ENCODE measurements at places on chromosomes 4 and X.

GRCh38 chr4:535181-535923 is 36.3 kb downstream of the PIGG start:
- no peak for DNase-seq

DNA sequence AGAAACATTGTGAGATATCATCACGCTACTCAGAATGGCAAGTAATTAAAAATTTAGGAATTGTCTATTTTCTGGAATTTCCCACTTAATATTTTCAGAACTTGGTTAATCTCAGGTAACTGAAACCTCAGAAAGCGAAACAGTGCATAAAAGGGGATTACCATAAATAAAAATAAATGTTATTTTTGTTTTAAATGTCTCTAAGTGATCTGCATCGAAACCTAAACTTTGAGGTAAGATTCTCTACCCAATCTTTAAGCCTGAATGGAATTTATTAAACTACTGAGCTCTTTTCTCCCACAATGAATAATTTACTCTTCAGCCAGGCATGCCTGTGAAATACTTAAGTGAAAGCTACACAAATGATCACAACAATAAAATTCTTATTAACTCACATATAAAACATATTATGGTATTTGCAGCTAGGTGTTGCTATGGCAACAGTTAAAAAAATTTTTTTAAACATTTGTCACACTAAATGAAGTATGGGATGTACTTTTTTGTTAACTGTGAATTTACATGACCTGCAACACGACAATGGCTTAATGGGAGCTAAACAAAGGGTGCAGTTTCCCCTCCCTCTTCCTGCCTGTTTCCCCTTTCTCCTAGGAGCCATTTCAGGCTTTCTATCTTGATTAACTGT is 220.2 kb upstream of the PRPS2 start:
- no peak for DNase-seq

DNA sequence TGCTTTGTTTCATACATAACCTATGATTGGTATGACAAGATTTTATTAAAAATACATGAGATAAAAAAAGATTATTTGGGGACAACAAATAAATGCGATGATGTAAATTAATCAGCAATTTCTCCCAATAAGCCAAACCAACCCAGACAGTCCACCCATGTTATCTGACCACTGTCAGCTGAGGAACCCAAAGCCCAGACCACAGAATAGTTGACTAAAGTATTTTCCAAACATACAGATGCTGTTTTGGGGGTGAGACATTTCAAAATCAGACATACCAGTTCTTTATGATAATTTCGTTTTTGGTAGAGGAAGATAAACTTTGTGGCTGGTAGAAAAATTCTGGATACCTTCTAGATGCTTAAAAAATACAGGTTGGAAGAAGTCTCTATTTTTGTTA is 650.8 kb upstream of the FAM241A start:
- DNase-seq = no peak

- no peak for DNase-seq
Measured at GRCh38 chrX:103831803-103832544, at the start of gene RAB9B. Gene RAB9B, minus strand, starts transcription at chrX:103832257. Its CDS starts 6,473 bp downstream, at chrX:103825784.

- DNase-seq = no peak
Measured at GRCh38 chrX:7261672-7262332, 113.8 kb upstream of the PUDP start.

GRCh38 chrX:113800955-113801354 is 782.9 kb upstream of the HTR2C start:
- DNase-seq = no peak

GRCh38 chrX:109974906-109975655 is 27.8 kb upstream of the TMEM164 start:
- no peak for DNase-seq

DNA sequence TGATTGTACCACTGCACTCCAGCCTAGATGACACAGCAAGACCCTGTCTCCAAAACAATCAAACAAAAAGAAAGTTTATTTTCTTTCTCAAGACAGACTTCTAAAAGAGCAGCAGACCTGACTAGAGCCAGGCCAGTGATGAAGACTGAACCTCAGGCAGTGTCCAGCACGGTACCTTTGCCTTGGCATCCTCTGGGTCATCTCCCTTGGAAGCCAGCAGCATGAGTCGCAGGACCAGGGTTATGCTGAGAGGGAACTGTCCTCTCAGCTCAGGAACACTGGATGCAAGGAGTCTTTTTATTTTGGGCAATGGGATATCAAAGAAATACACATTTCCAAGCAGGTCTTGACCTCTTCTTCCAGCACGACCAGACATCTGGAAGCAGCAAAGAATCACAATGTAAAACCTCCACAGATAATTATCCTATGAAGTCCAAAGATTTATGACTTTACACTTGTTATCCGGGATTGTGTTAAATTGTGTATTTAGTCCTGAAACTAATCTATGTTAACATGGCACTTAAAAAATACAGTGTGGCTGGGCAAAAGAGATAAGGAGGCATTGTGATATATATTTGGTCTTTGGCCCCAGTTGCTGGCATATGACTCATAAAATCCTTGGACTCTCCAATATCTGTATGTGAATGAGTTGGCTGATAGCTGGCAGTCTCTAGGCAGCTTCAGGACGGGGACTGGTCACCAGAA is 66.0 kb upstream of the DDX60 start:
- no peak for DNase-seq
